ENCODE measurements at places on chromosomes 3 and 15.

- DNase-seq = no peak
These were observed 39.5 kb upstream of the GRM7 start for GRCh38 chr3:6821411-6821810.

DNA sequence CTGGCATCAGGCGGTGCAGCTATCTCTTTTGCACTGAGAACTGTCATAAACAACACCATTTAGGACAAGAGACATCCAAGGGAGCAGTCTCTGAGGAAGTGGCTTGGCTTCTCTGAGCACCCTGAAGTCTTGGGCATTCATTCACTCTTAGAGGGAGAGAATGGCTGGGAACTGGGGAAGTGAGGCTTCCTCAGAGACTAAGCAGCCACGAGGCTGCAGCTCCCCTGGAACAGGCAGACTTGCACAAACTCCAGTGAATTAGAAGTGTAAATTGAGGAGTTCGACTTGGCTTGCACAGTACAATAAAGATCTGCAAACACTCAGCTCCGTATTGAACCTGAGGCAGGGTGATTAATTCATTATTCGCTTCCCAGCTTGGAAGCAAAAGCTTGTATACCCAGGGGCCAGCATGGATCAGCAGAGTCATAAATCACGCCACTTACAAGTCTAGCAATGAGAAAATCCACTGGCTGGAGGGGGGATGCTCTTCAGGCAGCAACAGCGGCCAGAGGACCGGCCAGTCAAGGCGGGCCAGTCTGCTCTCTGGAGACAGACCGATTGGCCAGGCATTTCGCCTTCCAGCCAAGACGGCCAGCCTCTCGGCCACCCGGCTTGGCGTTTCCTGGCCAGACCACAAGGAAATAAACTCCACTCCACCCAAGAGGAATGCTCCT is 118.8 kb upstream of the ADPGK start:
- no peak for DNase-seq

DNA sequence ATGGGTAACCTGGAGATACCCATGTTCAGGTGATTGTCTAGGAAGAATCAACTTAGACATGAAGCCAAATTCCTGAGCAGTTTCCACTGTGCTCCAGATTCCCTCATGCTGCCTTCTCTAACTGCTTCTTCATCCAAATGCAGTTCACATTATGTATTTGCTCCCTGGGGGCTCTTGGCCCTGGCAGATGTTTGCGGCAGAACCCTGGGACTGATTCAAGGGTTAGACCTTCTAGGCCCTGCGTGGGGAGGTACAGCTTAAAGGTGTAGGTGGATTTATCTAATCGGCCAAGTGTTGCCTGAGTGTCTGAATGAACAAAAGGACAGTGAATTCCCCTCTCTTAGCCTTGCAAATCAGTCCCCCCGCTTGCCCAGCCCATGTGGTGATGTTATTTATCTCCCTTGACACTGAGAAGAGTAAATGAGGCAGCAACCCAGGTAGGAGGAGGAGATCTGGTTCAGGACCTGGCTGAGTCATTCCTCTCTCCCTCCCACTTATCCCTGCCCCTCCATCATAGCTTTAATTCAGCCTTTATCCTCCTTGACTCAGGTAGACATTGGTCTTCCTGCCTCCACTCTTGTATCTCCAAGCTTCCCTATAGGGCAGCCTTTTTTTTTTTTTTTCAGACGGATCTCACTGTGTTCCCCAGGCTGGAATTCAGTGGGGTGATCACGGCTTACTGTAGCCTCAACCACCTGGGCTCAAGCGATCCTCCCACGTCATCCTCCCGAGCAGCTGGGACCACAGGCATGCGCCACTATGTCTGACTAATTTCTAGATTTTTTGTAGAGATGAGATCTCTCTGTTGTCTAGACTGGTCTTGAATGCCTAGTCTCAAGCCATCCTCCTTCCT is 54.8 kb downstream of the MAGEF1 start:
- no peak for DNase-seq

GRCh38 chr3:107868449-107868848 is 222.4 kb downstream of the CD47 start:
- DNase-seq = no peak

DNA sequence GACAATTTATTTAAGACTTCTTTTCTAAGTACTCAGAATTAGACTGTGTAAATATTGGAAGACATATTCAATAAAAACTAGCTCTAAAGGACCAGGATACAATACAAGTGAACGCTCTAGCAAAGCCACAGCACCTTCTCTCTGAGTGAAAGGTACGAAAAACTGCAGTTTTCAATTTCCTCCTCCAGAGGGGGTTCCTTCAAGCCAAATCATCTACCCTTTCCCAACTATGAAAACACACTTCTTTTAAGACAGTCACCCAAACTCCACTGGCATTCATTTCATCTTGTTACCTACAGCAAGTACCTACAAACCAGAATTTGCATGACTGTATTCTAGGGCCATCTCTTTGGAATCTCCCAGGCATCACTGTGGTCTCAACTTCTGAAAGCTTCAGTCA is 165.8 kb downstream of the ERC2 start:
- DNase-seq = no peak

DNA sequence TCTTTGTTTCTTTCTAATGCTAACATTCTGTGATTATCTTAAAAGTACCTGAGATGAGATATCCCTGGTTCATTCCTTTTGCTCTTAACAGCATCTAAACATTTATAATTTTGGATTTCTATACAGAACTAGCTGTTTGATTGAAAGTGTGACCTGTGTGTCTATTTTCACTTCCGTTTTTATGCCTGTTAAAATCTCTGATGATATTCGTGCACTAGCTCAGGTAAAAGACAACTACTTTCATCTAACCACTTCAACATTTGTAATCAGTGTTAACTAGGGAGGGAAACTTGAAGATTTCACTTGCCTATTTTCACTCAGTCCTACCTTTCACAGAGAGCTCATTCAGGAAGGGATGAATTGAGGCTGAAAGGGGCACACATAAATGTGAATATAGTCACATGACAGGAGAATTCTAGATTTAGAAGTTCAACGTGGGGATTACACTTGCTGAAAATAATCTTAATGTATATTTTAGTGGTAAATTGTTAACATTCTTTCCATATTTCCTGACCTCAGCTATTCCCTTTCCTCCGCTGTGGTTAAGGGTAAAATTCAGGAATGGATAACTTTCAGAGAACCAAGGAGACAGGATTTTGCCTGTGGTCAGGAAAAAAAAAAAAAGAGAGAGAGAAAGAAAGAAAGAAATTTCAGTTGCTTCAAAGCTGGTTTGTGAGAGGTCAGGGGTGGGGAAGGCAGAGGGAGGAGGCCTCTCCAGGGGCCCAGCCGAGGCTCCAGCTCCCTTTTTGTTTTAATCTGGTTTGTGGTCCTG is 159.8 kb upstream of the TSC22D2 start:
- DNase-seq = no peak

GRCh38 chr3:123660900-123661299 is 76.0 kb upstream of the HACD2 start:
- no peak for DNase-seq

GRCh38 chr3:68935778-68936177 is 3.4 kb upstream of the TAFA4 start:
- no peak for DNase-seq

GRCh38 chr3:155233213-155233612 is 60.3 kb downstream of the STRIT1 start:
- DNase-seq = no peak

DNA sequence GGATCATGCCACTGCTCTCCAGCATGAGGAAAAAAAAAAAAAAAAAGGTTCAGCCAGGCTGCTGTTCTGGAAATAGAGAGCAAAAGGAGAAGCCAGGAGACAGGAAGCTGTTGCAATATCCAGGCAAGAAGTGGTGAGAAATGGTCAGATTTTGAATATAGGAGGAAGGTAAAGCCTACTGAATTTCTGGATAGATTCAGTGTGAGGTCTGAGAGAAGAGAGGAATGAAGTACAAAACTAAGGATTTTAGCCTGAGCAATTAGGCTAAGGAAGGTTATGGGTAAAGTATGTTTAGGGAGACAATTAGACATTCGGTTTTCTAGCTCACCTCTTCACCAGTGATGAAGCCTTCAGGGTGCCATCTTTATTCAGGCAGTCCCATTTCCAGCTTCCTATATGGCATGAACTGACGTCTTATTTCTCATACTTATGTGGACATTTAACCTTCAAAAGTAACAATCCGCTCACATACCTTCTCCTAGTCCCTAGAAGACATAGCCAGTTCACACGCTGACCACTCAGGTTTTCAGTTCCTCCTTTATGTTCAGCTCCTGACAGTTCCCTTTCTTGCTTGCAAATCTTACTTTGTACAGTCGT is 57.2 kb downstream of the KIF9 start:
- DNase-seq = no peak
